Renal cortical epithelial cell (primary cell): ENCODE measurements at places on chromosomes 6 and 20. TPM values are rescaled to one million over a fixed set of nuclear protein-coding genes. Genes with fewer than 3 reads are reported as not detected.

RIPK1 gene
- 30.0 and 48.9 TPM in 2 replicates for total RNA-seq

CENPW gene
- total RNA-seq: 1.6 and 17.4 TPM in 2 replicates

FRK gene
- total RNA-seq: 21.7 and 44.4 TPM in 2 replicates

DNA sequence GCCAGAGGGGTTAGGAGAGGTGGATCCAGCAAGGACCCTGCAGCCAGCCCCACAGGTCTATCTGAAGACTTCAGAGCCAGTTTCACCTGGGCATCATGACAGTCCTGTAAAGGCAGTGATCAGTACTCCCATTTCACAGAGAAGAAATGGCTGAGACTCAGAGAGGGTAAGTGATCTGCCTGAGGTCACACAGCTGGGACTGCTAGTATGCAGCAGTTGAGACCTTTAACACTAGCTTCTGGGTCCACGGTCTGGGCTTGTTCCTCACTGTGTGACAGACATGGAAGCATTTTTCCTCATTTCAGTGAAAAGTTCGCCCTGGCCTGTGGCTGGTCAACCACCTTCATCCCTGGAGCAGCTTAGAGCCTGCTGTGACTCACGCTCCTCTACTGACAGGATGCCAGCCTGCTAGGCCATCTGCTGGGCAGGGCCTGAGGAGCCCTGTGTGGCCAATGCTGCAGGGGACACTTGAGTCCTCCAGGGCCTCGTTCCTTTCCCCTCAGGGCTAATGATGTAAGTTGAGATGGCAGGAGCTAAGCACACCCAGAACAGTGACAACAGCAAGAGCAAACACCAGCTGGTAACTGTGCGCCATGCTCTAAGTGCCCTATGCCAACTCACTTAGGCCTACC lies 192.0 kb downstream of the LRFN2 start:
- no peak for DNase-seq

GRCh38 chr20:23266530-23267398 lies 83.8 kb upstream of the NXT1 start:
- DNase-seq: no peak

GRCh38 chr6:24908650-24909035 lies 27.1 kb downstream of the RIPOR2 start:
- DNase-seq: no peak

GRCh38 chr20:51284176-51284575 lies 258.3 kb downstream of the NFATC2 start:
- no peak for DNase-seq

- DNase-seq: no peak
Observed at GRCh38 chr20:57169162-57169561, 97.3 kb downstream of the BMP7 start.

- DNase-seq: no peak
Observed at GRCh38 chr20:42204109-42204660, 586.0 kb upstream of the CHD6 start.

DNA sequence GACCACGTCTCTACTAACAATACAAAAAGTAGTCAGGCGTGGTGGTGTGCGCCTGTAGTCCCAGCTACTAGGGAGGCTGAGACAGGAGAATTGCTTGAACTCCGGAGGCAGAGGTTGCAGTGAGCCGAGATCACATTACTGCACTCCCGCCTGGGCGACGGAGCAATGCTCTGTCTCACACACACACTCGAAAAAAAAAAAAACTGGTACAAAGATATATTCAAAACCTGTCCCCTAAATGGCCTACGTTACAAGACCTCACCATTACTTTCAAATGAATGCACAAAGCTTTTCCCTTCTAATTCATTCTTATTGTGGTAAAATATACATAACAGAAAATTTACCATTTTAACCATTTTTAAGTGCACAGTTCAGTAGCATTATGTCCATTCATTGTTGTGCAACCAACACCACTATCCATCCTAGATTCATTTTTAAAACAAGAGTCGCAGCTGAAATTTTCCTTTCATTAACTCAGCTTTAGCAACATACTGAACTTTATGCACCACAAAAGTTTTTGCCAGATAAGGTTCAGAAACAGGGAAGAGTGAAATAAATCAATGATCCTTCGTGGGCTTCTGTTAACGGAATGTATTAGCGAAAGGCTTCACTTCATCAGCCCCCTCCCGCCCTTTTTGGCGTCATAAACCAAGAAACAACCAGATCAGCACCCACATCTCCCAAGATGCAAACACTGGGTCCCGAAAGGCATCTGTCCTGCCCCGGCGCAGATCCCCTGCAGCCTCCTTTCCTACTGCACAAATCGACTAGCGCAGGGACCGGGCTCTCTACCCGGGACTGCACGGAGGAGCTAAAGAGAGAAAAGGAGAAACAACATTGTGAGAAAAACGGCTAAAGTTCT lies 825 bp upstream of the FAM135A start:
- DNase-seq: no peak

GRCh38 chr6:100796049-100796823 lies 84.9 kb downstream of the ASCC3 start:
- DNase-seq: no peak

- no peak for DNase-seq
Observed at GRCh38 chr6:52328303-52328662, 33.7 kb upstream of the PAQR8 start.
